AG10803 (cell line): ENCODE measurements at places on chromosomes 5 and 9.
A peak's percentile ranks its signal among the peaks of the same experiment; 100 is the strongest.

GRCh38 chr9:106482733-106483132, 380.2 kb upstream of the ZNF462 start:
- DNase-seq: peak; percentile 27

GRCh38 chr9:23215688-23216087, 610.4 kb downstream of the ELAVL2 start:
- no peak for DNase-seq

GRCh38 chr9:135926402-135927194, 19.3 kb upstream of the CAMSAP1 start:
- peak; percentile 82 for DNase-seq

GRCh38 chr9:80197661-80198060, 625.9 kb downstream of the TLE4 start:
- DNase-seq: no peak

DNA sequence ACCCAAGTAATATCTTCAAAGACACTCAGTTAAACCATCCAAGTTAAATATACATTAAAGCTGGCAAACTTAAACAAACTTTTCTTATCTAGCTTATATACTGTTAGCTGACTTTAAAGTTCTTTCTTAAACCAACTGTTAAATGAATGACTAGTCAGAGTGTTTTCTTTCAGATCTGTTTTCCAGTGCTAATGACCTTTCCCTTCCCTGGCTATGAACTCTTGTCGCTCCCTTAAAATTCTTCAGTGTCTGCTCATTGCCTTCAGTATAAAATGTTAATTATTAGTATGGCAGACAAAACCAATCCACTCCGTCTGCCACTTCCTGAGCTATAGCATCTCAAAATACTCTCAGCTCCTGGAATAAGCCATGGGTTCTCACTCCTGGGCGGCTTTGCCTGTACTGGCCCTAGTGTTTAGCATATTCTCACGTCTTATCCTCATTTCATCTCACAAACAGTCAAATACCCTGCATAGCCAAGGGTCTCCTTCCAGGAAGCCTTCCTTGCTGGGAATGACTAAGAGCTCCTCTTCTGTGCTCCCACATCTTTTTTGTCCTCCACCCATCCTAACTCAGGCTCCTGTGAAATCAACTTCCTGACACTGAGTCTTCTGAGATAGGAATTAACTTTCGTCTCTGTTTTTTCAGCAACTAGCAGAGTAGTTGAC, 87.7 kb downstream of the VCAN start:
- DNase-seq: no peak

- no peak for DNase-seq
Observed at GRCh38 chr5:155676967-155677366, 650.0 kb upstream of the SGCD start.

GRCh38 chr9:97411440-97411788, 482 bp upstream of the TDRD7 start:
- no peak for DNase-seq

DNA sequence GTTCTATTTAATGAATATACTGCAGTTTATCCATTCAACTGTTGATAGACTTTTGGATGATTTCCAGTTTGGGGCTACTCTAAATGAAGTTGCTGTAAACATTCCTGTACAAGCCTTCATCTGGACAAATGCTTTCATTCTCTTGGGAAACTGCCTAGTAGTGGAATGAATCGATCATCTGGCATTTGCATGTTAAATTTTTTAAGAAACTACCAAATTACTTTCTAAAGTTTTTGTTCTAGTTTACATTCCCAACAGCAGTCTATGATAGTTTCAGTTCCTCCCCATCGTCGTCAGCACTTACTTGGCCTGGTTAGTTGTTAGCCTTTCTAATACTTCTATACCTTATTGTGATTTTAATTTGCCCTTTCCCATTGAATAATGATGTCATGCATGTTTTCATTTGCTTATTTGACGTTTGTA, 306.3 kb downstream of the FER start:
- peak; percentile 87 for DNase-seq

DNA sequence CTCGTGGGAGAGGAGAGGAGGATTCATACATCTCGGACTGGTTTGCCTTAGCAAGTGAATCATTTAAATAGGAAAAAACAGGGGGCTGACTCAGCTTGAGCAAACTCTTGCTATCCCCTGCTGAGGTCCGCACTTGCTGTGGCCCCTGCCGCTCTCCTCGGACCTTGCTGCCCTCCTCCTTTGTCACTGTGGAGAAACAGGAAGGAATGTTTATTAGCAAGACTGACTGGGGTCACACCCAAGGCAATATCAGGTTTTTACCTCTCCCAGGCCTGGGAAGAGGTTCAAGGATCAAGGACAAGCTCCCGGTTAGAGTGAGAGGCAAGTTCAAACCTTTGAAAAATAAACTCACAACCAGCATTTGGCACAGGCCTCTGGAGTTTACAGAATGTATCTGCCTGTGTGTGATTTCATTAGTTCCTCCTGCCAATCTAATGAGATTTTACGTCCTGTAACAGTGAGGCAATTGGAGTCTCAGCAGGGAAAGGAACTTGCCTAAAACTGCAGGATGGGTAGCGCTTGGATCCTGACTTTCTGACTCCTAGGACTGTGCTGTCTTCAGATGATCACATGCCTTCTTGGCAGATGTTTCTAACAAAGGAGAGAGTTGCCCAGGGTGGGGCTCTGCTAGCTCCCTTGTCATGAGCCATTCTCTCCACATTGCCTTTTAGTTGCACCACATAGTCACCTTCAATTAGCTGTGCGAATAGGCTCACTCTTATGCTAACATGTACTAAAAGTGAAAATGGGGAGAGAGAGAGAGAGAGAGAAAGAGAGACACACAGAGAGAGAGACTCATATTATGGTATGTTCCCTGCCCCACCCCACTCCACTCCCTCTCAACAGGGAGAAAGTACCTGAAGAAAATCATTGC, 108.6 kb upstream of the CDKN2B start:
- peak; percentile 55 for DNase-seq

DNA sequence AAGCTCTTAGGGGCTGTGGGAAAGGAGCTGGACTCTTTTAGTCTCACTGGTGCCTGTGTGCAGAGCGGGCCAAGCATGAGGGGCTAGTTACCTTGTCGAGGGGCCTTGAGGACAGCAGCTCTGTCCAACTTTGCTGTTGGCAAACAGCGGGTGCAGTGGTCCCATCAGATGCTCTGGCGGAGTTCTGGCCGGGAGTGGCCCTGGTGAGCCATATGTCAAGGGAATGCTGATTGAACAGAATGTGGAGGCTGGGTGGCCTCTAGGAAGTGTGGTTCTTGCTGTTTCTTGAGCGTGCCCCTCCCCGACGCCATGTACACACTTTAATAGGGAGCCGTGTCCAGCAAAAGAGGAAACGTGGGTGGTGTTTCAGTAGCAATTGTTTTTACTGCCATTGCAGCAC, 3.6 kb upstream of the ADAMTS2 start:
- DNase-seq: no peak

GRCh38 chr9:114131808-114132549, 23.4 kb upstream of the COL27A1 start:
- no peak for DNase-seq

DNA sequence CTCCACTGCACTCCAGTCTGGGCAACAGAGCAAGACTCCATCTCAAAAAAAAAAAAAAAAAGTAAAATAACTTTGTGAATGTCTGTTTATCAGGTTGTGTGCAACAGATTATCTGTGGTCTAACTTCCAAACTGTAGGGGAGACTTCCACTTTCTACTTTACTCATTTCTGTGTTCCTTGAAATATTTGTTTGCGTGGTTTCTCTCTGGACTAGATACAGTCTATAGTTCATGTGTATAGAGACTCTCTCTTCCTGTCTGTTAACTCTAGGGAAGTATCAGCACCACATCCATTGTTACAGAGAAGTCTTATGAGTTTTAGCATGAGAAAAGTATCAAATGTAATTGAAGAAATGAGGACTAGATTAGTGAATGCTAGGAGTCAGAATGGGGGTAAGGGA, 168.3 kb downstream of the LPAR1 start:
- no peak for DNase-seq

DNA sequence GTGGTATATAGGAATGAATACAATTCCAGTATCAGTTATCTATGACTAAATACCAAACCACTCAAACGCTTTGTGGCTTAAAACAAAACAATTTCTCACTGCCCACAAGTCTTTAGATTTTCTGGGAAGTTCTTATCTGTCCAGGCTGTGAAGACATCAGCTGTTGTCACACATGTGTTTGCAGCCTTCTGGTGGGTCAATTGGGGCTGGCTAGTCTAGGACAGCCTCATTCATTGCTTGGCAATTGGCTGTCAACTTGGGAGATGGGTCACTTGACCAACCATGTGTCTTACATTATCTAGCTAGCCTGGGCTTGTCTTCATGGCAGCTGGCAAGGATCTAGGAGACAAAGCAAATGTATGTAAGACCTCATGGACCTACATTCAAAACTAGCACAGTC, 53.8 kb upstream of the PAPPA start:
- peak; percentile 42 for DNase-seq

- peak; percentile 33 for DNase-seq
Observed at GRCh38 chr9:124218438-124218982, 39.2 kb upstream of the NEK6 start.

DNA sequence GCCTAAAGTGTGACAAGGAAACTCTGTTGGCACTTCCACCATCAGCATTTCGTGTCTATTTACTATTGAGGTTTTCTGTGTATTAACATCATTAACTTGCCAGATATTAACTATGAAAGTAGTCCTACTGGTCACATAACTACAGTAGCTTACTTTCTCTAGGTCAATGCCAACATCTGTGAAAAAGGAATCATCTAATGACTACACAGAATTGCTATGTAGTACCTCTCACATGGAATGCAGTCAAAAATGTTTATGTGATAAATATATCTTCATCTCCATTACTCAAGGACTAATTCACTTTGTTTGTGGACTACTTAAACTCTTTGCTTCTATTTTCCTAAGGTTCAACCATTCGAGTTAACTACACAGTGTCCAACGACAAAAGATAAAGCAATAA, 2.1 kb downstream of the SCAI start:
- peak; percentile 79 for DNase-seq

DNA sequence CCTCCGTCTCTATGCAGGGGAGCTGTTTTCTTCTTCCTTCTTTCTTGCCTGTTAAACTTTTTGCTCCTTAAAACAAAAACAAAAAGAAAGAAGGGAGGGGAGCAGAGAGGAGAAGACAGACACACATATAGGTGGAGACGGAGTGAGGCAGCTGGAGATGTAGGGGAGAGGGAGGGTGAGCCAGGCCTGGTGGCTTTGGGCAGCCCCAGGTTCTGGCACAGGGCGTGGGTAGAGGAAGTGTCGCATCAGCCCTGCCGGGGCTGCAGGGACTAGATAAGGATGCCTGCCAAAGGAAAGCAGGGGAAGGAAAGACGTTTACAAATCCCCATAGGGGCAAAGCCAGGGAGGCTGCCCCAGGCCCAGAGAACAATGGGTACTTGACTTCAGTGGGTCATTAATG, 38.7 kb upstream of the PTGS1 start:
- no peak for DNase-seq

- DNase-seq: peak; percentile 87
Observed at GRCh38 chr5:139445325-139446170, 6.2 kb upstream of the DNAJC18 start.

GRCh38 chr9:124030969-124031451, 19.4 kb downstream of the LHX2 start:
- DNase-seq: peak; percentile 82

- no peak for DNase-seq
Observed at GRCh38 chr9:5938449-5938848, 47.8 kb downstream of the MLANA start.

DNA sequence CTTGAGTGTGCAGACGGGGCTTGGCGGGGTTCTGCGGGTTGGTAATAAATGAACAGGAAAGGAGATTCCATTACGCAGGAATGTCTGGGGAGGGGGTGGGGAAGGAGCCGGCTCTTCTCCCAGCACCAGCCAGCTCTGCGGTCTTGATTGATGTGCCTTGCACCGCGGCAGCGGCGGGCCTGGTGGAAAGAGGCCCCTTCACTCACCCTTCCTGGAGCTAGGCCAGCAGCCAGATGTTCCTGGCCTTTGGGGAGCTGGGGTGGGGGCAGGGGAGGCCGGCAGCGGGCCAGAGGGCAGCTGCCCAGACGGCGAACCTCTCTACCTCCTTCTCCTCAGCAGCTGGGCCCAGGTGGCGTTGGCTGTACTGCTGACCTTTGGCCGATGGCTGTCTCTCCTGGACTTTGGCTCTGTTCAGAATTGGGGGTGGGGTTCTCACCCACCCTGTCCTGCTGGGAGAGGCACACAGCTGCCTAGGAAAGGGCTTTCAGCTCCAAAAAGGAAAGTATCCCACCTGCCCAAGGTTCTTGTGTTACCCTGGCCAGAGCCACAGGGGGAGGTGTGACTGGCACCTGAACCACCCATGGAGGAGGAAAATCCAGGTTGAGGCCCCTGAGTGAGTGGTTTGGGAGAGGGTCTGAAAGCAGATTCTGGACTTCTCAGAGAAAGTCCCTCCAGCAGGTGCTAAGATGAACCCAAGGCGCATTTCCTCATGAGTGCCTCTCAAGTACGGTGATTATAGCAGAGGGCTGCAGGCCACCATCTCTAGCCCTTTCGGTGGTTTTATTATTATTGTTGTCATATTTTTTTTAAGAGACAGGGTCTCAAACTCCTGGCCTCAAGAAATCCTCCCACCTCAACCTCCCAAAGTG, 58.0 kb upstream of the SYNPO start:
- peak; percentile 64 for DNase-seq

GRCh38 chr9:77177894-77178794, 810 bp downstream of the VPS13A start:
- peak; percentile 24 for DNase-seq

DNA sequence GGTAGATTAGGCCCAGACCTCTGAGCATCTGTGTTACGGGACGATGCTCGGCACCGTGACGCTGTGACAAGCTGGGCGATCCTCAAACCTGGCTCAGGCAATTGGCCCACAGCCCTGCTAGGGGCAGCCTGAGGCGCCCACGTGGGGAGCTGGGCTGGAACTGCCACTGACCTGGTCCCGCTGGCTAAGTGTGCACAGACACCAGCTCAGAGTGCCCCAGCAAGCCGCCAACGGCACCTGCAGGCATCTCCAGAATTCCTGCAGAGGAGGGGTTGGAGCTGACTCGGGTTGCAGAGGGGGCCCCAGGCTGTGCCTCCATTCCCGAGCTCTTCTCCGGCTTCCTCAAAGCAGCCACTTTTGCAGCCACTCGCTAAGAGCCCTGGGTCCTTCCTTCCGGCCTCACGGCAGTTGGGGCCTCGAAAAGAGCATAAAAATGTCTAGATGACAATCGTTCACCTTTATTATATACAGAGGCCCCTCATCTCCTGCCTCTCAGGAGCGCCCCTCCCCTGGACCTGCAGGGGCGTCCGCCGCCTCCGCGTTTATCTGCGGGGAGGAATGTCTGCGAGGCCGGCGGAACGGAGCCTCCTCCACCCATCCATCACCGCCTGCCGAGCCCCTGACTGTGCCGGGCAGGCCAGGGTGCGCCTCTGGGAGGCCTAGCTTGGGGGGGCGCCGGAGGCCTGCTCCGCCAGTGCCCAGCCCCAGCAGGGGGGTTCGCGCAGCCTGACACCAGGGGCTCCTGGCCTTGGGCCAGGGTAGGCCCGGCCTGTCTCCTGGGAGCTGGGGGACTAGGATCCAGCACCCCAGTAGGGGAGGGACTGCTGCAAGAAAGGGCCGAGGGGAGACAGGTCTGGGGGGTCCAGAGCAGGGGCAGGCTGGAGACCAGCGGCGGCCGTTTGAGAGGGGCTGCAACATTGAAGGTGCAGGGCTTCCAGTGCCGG, 144.9 kb downstream of the BARX1 start:
- no peak for DNase-seq

- no peak for DNase-seq
Observed at GRCh38 chr5:152177626-152178349, 227.3 kb downstream of the NMUR2 start.

- no peak for DNase-seq
Observed at GRCh38 chr9:136401173-136401922, 1.4 kb upstream of the SNAPC4 start.
